Common myeloid progenitor, CD34-positive (primary cell): ENCODE measurements at places on chromosomes 1 and 21.

GRCh38 chr1:3460672-3461131, 6.2 kb downstream of the ARHGEF16 start:
- no peak for DNase-seq

DNA sequence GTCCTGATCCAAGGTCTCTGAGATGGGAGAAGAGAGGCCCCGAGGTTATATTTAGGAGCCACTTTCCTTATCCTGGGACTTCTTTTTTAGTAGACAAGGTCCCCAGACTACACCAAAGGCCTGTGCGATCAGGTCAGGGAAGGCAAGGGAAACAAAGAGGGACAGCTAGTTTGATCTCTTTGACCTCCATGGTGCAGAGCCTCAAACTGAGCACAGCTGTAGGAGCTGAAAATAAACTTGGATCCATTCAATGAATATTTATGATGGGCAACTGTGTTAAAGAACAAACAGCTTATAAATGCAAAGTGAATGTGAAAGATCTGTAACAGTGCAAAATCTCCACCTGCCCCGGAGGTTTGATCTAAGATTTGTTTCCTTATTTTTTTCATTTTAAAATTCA, 256.6 kb downstream of the DYRK1A start:
- DNase-seq = no peak

GRCh38 chr1:30855686-30856259, 52.8 kb downstream of the SDC3 start:
- DNase-seq = no peak

DNA sequence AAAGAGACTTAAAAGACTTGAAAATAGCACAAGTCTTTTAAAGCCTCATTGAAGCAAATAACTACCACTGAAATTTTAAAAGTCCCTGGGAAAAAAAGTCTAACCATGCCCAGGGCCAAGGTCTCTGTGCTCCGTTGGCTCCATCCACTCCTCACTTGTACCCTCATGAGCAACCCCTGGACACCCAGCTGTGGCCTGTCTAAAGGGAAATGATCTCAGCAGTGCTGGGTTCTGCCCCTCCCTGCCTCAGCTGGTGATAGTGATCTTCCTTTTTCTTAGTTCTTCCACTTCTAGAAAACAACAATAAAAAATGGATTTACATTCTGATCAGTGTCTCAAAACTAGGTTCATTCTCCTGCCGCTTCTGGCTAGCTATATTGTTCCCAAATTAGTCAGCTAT, 423.5 kb upstream of the ADAMTS5 start:
- DNase-seq = no peak

GRCh38 chr1:226722240-226722900, 16.7 kb downstream of the ITPKB start:
- DNase-seq = no peak

DNA sequence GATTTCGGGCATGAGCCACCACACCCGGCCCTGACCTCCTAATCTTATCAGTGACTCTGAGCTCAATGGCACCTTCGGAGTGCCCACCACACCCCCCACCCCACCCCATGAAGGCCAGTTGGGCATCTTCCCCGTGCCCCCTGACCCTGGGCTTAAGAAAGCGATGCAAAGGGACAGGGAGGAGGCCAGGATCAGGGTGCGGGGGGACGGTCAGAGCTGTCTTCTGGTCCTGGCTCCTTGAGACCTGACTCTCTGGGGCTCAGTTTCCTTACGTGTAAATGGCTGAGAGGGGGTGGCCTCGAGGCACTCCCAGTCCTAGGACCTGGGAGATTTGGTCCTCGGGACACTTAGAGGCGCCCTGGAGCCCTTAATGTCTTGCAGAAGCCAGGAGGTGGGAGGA, 103.9 kb upstream of the VAMP3 start:
- no peak for DNase-seq

GRCh38 chr21:45997495-45998275, 16.1 kb downstream of the COL6A1 start:
- DNase-seq = no peak

DNA sequence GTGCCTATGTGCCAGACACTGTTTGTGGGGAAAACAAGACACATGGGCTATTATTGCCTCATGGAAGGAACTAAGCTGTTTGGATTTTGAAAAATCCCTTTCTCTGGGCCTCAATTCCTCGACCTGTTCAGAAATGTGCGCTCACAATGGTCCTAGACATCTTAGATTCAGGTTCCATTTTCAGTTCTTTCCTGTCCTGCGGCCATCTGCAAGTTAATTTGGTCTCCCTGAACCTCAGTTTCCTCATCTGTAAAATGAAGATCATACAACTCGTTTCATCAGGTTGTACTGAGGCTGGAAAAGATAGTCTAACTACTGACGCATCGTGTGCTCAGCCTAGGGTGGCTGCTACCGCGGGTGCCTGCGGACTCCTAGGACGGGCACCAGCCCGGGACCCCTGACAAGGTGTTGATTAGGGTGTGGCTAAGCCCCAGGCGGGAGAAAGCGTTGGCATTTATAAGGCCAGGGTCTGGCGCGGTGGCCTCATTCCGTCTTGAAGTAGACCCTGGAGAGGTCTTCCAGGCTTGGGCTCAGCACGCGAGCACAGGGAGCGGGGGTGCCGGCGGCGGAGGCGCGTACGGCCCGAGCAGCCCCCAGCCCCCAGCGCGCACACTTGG, 493 bp upstream of the ELOA start:
- DNase-seq = peak; percentile 64

- peak; percentile 31 for DNase-seq
Measured at GRCh38 chr1:25468033-25468432, 37.3 kb downstream of the MACO1 start.

DNA sequence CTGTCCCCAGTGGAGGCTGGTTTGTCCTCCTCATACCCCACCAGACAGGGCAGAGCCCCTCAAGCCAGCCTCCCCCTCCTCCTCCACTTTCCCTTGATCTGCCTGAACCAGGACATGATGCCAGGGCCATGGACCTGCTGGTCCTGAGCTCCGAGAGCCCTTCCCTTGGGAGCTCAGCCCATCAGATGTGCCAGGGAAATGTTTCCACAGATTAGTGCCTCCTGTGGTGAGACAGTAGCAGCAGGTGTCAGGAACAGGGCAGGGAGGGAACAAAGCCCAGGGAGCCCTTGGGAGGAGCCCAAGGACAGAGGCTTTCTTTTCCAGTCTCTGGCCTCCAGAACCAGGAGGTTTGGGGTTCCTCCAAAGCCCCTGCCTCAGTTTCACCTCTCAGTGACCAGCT, 14.6 kb upstream of the SLC41A1 start:
- no peak for DNase-seq

- no peak for DNase-seq
Measured at GRCh38 chr1:175841738-175842187, 98.4 kb upstream of the TNR start.

DNA sequence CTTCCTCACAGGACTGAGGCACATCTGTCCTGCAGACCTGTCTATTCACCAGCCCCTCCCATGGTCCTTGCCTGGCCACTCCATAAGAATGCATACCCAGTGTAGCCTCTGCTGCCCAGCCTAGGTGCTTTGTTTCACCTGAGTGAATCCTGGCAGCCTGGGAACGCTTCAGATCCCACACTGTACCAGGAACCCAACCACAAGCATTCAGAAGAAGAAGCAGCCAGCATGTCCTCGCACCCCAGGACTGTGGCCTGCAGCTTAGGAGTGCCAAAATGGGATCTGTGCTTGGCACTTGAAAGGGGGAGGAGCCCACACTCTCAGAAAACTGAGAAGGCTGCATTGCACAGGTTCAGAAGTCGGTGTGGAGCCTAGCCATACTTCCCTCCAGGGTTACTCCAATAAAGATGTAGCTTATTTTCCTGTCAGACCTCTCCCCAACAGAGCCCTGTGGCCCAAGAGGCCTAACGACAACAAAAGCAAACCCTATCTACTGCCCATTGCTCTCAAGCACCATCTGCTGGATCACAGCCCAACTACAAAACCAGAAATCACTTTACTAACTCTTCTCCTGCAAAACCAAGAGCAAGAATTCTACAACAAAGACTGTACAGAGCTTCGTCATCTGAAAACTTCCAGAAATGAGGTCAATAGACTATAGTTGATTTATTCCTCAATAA, 923.1 kb upstream of the NEGR1 start:
- no peak for DNase-seq

- DNase-seq = no peak
Measured at GRCh38 chr21:16058896-16059295, 329.1 kb downstream of the USP25 start.

- no peak for DNase-seq
Measured at GRCh38 chr1:10646347-10646861, 150.0 kb downstream of the CASZ1 start.

GRCh38 chr1:244029124-244029523, 22.0 kb upstream of the ZBTB18 start:
- peak; percentile 22 for DNase-seq

GRCh38 chr1:70205071-70205433, 327 bp downstream of the LRRC40 start:
- no peak for DNase-seq

DNA sequence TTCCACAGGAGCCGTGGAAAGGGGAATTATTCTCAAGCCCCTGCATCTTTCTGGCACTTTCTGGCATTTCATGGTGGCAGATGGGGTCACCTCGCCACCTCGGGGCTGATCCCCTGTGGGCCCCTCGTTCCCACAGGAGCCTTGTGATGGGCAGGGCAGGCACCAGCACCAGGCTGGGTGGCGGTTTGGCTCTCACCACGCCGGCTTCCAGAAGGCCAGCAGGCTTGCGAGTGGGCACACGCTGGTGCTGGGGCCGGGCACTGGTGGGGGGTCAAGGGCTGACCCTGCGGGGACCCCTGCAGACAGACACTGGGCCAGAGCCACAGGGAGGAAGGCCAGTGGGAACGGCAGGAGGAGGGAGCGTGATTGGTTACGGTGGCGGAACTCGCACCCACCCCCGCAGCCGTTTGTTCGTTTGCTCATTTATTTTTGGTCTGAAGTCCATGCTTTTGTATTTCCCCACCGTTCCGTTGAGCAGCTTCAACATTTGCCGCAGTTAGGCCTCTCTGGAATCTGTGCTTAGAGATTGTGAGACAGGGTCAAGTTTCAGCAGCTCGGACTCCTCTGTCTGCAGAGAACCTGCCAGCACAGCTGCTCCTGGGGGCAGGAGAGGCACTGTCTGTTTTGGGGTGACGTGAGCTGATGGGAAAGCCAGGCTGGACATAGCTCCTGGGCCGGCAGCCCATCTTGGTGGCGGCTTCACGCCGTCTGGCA, 5.3 kb downstream of the COL18A1 start:
- no peak for DNase-seq

GRCh38 chr1:87045761-87046304, 131.4 kb downstream of the HS2ST1 start:
- no peak for DNase-seq

DNA sequence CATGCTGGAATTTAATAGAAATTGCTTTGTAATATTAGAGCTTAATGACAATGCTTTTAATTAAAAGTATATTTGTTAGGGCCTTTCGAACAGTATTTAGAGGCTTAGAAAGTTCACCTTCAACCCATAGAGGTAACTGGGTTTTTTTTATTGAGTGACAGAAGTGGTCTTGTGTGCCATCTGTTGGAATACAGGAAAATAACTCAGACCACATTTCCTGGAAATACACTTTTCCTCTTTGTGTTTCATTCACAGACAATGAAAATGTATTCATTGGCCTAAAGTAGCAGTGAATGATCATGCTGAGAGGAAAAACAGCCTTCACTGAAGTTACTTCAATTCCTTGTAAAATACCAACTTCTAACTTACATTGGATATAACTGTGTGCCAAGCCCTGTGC, 83.6 kb upstream of the L1TD1 start:
- no peak for DNase-seq

DNA sequence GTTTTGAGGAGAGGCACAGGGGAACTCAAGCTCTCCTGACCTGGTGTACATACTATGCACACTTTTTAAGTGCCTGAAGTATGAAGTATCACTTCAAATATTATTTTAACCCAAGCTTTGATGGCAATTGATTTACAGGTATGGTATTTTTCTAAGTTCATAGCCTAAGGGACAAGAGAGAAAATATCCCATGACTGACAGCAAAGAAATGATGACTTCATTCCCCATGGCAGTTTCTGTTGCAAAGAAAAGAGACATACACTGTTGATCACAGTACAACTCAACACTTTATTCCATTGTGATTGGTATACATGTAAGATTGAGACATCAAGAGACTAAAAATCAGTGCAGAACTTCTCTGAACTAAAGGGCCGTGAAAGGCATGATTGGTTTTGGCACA, 41.8 kb upstream of the BCL10 start:
- no peak for DNase-seq

- no peak for DNase-seq
Measured at GRCh38 chr1:164466001-164466421, 93.0 kb upstream of the PBX1 start.

- DNase-seq = peak; percentile 66
Measured at GRCh38 chr1:211648980-211649934, 26.2 kb downstream of the NEK2 start.

DNA sequence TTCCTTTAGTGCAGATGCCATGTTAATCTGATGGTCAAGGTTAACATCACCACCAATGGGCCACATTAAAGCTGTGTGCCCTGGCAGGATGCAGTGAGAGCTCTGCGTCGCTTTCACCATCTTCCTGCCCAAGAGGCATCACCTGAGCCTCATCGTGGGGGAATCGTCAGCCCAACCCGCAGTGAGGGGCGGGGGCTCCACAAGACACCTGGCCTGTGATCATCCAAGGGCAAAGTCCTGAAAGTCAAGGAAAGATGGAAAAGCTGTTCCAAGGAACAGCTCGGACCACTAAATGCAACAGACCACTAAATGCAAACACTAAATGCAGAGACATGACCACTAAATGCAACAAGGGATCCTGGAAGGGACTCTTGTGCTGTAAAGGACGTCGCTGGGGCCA, 49.9 kb downstream of the WDR4 start:
- DNase-seq = no peak

DNA sequence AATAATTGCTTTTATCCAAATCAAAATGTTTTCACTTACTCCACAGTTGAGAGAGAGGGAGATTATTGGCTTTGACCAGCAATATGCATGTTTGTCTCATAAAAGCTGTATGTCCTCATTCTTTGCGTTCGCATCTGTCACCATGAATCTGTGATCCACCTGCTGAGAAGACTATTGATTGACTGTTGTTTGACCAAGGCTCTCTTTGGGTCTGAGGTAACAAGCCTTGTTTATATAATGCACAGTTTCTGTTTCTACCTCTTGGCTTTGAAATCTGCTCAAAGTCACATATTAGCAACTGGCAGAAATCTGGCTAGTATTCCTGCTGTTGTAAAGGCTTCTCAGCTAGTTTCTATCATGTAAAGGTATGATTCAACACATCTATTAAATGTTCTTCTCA, 157.0 kb downstream of the LYPLAL1 start:
- DNase-seq = no peak

- DNase-seq = peak; percentile 81
Measured at GRCh38 chr1:155050560-155051341, at the start of gene ADAM15. Gene ADAM15 (plus strand): TSS chr1:155051316. CDS start chr1:155051387, 71 bp downstream.

GRCh38 chr1:42282867-42283583, 52.0 kb downstream of the FOXJ3 start:
- DNase-seq = peak; percentile 11
